Activated CD8-positive, alpha-beta T cell treated with anti-CD3 and anti-CD28 coated beads for 36 hours (primary cell): ENCODE measurements at places on chromosomes 1 and 21. TPM values are rescaled to one million over a fixed set of nuclear protein-coding genes. Genes with fewer than 3 reads are reported as not detected.

RAB7B gene
- not detected for total RNA-seq

ACTL8 gene
- total RNA-seq: not detected

DNA sequence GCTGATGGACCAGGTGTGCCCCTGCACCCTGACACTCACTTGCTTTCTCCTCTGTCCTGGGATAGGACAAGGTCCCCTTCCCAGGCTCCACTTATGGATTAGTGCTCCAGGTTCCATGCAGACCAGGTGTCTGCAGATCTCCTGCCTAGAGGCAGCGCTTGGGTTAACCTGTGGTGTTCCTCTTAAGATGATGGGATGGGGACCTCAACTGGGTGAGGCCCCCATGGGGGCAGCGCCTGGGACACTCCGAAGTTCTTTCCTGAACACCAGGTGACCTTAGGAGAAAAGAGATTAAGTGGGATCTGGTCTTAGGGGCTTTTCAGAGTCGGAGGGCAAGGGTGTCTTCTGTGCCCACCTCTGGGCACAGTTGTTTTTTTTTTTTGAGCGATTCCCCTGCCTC is 21.2 kb downstream of the TNNT2 start:
- DNase-seq: no peak

- DNase-seq: no peak
Measured at GRCh38 chr1:78687315-78687714, 37.7 kb downstream of the IFI44 start.
